ENCODE measurements at places on chromosomes 4 and X.

DNA sequence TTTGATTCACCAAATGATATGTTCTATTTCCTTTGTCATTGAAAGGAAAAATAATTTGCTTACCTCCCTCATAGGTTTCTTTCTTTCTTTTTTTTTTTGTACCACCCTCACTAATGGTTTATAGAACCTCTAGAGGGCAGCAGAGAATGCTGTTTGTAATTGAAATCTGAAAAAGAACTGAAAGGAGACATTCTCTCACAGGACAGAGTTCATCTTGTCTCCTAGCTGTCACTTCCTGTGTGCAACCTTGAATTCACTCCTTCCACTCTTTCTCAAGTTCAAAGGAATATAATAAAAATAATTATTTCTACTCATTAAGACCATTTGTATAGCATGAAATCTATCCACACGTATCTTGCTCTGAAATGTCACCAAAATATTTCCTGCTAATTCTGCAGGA, 51.0 kb downstream of the GUCY1B1 start:
- DNase-seq = peak; percentile 83

DNA sequence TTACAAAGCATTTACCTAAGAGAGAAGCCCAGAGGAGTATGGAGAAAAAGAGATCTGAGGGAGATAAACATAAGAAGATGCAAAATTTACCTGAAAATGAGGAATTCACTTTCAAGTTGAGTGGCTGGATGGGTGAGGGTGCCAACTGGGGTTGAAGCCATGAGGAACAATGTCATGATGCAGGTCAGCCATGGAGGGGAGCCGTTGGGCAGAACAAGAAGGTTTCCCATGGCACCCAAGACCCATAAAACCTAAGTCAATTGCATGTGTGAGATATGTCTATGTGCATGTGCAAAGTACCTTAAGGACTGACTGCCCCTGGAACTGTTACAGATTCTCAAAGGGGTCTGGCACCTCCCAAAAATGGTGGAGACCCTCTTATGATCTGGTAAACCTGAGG, 46.6 kb upstream of the PRRG1 start:
- DNase-seq = no peak

DNA sequence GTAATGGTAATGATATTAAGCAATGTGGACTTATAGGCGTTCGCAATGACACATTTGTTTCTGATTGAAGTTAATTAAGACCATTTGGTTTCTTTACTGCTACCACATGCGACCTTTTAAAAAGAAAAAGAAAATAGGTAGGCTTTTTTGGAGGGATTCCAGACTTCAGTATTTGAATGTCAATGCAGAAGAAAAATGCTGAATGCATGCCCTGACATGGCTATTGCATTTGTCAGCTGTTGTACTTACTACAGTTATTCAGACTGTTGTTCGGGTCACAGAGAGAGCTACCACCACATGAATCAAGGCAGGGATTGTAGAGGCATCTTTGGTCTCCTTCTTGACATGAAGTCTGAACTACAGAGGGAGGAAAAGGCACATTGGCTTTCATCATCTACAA, 163.7 kb downstream of the CORIN start:
- DNase-seq = no peak

GRCh38 chrX:46687619-46688018, 71.3 kb downstream of the SLC9A7 start:
- no peak for DNase-seq

DNA sequence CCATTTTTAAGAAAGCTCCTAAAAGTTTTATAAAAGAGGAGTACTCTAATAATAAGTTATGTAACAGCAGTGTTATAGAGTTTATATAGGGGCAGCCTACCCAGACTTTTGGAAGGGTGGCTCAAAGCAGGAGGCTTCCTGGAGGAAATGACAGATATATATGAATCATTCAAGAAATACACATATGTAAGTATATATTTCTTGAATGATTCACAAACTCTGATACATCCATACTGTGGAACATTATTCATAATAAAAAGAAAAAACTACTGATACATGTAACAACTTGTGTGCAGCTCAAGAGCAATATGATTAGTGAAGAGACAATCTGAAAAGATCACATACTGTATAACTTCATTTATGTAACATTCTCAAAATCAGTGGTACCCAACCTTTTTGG, 166.2 kb downstream of the WDFY3 start:
- no peak for DNase-seq

- DNase-seq = no peak
These were observed 43.8 kb upstream of the GPR173 start for GRCh38 chrX:53004811-53005210.

- DNase-seq = no peak
These were observed 89.7 kb downstream of the EPHA5 start for GRCh38 chr4:65580551-65580950.

DNA sequence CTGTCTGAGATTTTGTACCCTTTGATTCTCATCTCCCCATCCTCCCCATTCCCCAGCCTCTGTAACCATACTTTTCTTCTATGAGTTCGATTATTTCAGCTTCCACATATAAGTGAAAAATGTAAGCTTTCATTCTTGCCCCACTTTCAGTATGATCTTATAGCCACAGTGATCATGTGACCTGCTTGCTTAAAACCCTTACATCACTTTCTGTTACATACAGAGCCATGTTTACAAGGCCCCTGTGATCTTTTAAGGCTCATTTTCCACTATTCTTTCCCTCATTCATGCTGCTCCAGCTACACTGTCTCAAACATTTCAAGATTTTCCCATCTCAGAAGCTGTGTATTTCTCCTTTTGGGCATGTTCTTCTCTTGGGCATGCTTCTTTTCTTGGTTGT, 147.7 kb downstream of the DCK start:
- DNase-seq = no peak

DNA sequence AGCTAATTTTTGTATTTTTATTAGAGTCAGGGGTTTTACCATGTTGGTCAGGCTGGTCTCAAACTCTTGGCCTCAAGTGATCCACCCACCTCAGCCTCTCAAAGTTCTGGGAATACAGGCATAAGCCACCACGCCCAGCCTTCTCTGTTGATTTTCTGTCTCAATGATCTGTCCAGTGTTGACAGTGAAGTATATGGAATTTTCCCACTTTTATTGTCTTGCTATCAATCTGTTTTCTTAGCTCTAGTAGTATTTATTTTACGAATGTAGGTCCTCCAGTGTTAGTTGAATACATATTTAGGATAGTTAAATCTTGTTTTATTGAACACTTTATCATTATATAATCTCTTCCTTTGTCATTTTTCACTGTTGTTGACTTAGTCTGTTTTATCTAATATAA, 1603.9 kb downstream of the ADGRL3 start:
- no peak for DNase-seq

DNA sequence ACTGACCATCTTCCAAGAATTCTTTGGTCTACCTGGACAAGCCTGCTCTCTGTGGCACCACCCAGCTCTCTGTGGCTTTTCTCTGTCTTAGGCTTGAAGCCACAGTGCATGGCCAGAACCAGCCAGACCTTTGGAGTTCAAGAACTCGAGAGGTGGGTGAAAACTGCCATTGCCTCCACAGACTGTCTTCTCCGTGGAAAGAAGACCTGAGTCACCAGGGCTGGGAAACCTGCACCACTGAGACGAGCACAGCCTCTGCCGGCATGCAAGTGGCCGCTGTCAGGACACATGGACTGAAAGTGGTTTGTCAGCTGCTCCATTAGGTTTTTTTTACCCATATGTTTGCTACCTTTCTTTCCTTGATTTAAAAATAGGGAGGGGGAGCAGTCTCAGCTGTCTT, 74.5 kb downstream of the MGST2 start:
- no peak for DNase-seq

DNA sequence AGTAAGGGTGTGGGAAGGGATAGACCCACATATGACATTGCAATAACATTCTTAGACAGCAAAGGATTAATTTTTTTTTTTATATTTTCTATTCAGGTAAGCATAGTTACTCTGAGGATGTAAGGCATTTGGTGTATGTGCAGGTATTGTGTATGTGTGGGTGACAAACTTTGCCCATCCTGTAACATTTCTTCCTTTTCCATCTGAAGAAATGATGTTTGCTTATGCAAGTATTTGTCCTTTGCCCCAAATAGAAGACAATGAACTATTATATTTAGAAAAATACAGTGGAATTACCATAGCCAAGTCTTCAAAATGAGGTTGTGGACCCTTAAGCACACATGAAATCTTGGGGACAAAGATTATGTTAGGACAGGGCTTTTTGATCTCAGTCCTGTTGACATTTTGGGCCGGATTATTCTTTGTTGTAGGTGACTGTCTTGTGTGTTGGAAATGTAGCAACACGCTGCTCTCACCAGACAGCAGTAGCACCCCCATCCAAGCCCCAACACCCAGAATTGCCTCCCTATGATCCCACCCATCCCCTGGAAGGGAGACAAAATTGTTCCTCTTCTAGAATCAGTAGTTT, 1244.7 kb downstream of the STIM2 start:
- DNase-seq = no peak

- no peak for DNase-seq
These were observed 110.5 kb upstream of the ENPP6 start for GRCh38 chr4:184328022-184328736.

GRCh38 chr4:20638825-20639224, 61.4 kb upstream of the PACRGL start:
- no peak for DNase-seq

DNA sequence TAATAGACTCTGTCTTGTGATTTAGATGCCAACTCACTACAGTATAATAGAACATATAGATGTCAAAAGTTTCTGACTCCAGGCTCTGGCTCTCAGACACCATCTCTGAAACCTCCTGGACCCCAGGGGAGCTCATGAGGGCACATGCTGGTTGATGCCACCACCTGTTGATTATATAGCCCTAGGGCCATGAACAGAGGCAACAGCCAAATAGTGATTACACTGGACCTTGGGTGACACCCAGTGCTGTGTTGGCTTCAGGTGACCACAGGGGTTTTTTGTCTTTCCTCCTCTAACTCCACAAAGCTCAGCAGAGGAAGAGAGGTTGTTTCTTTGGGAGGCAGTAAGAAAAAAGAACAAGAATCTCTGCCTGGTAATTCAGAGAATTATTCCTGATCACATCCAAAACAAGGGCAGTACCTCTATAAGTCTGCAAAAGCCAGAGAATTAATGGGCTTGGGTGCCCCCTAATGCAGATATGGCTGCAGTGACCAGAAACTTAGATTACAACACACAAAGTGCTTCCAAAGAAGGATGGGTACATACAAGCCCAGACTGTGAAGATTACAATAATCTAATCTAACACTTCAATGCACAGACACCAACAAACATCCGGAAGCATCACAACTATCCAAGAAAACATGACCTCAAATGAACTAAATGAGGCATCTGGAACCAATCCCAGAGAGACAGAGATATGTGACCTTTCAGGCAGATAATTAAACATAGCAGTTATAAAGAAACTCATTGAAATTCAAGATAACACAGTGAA, 1920.6 kb downstream of the ARAP2 start:
- peak; percentile 0 for DNase-seq

GRCh38 chr4:101141855-101142254, 205.5 kb downstream of the PPP3CA start:
- no peak for DNase-seq

GRCh38 chrX:9357518-9358114, 107.2 kb upstream of the TBL1X start:
- no peak for DNase-seq

DNA sequence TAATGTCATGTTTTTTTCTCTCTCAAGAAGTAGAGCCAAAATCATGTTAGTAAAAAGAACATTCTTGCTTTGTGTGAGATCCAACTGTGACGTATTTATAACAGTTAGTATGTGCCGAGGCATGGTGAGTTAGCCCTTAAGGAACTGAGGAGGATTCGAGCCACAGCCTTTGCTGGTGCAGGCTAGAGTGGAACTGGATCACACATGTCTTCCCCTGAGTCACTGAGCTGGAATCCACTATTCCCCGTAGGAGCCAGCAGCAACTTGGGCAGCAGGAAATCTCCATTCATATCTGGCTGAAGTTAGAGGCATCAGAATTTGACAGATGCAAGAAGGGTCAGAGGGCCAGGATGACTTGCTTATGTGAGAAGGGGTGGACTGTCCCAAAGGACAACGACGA, 144.6 kb upstream of the KIT start:
- DNase-seq = no peak

DNA sequence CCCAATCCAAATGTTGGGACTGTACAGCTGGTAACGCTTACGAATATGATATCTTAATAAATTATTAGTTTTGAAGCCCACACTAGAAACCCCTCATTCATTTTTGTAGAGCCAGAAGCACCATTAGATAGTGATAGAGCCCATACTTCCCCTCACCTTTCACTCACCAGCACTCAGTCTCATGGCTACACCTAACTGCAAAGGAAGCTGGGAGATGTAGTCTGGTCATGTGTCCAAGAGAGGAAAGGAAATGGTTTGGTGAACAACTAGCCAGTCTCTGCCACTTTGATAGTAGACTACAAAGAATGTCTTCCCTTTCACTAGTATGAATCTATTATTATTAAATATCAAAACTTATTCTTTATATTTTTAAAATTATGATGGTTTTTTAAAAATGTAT, 77.1 kb upstream of the EGFL6 start:
- no peak for DNase-seq

DNA sequence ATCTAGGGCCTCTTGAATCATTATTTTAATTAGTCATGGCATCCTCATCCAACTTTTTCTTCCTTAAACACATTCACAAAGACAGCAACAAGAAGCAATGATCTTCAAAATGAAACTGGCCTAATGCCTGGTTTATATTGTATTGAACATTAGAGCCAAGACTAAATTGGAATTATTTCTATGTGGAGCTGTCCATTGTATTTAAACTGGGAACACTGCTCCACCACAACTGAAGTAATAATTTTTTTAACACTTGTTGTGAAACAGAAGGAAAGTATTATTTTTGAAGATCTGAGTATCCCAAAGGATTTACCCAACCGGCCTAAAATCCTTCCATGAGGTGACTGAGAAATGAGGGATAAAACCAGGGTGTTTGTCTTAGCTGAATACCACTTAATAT, 6.9 kb downstream of the GABRB1 start:
- DNase-seq = no peak

GRCh38 chr4:127479031-127479622, 153.6 kb upstream of the INTU start:
- no peak for DNase-seq

GRCh38 chr4:4417886-4418285, 31.0 kb downstream of the NSG1 start:
- no peak for DNase-seq

DNA sequence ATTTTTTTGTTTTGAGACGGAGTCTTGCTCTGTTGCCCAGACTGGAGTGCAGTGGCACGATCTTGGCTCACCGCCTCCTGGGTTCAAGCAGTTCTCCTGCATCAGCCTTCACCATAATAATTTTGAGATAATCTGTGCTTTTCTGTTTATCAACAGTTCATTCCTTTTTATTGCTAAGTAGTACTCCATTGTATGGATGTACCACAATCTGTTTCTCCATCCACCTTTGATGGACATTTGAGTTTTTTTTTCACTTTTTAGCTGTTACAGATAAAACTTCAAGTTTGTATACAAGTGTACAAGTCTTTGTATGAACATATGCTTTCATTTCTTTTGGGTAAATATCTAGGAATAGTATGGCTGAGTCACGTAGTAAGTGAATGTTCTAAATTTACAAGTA, 9.0 kb downstream of the FUNDC2 start:
- no peak for DNase-seq
